Bone marrow (tissue), 2 donors: ENCODE measurements at places on chromosomes 13 and 19.

DNA sequence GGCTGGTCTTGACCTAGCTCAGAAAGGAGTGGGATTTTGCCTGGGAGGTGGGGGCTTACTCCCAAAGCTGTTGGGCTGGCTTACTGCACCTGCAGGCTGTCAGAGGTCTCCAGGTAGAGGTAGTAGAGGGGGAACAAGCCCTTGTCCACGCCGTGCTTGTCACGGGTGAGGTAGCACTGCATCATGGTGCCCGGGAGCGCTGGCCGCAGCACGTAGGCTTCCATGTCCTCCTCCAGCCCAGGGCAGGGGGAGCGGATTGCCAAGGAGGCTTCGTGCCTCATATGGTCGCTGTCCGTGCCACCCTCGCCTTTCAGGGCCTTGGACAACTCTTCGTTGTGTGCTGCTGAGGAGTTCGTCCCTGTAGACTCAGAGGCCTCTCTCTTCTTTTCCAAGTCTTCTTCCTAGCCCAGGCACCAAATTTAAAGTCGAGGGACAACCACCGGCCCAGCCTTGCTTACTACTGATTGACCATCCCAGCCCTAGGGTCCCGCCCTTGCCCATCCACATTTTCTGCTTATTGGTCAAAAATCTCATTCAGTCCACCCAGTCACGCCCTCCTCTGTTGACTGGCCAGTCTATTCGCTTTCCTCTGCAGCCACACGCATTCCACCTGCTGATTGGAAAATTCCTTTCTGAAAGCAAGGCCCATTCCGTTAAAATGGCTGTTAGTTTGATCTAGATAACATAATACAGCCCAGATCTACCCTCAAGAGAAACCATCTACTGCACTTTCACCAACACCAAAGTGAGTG is 10.5 kb downstream of the TULP2 start:
- no peak for DNase-seq

- DNase-seq: no peak
Observed at GRCh38 chr13:40024967-40025714, 369.7 kb downstream of the COG6 start.

DNA sequence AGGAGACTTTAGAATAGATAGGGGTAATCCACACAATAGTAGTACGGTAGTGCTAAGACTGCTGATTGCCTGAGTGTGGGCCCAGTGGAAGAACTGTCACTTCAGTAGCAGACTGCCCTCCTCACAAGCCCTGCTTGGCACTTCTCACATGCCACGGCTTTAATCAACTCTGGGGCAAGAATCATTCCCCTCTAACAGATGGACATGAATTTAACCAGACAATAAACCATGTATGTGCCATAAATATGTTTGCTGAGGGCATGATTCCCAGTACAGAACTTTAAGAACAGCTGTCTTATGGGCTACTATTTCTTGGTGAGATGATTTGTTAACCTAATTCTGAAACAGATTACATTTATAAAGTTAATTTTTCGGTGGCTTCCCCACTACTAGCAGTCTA is 22.0 kb downstream of the DPY19L3 start:
- DNase-seq: no peak

DNA sequence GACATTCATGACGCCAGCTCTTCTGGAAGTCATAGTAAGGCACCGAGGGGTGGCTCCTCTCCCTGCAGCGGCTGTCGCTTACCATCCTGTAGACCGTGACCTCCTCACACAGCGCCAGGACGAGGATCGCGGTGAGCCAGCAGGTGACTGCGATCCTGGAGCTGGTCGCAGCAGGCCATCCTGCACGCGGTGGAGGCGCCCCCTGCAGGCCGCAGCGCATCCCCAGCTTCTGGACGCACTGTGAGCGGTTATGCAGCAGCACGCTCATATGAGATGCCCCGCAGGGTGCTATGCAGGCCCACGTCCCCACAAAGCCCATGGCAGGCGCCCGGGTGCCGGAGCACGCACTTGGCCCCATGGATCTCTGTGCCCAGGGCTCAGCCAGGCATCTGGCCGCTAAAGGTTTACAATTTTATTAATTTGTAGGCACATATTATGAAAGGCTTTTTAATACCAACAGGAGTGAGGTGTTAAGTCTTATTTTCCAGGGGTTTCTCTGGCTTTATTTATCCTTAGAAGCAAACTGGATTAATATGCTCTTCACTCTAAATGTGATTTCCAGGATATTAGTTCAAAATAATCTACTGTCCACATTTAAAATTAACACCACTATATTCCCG is 35.6 kb upstream of the PSPC1 start:
- DNase-seq: no peak

DNA sequence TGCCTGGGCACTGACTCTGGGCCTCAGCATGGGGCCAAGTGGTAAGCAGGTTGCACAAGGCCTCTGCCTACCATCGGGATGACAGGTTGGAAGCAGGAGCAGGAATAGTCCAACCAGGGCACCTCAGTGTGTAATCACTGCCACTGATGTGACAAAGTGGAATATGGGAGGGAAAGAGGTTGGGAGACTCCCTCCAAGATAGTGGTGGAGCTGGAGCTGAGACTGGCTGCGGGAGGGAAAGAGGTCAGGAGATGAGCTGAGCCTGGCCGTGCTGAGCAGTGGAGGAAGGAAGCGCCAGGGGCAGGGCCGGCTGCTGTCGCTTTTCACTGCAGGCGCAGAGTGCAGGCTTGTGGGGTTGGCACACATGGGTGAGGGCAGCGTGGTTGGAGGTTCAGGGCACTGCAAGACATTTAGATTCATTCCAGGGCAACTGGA is 6.8 kb downstream of the UPF3A start:
- DNase-seq: no peak

GRCh38 chr13:70347947-70348620 is 239.8 kb upstream of the KLHL1 start:
- DNase-seq: no peak
